GM23248 (cell line): ENCODE measurements at places on chromosomes 1 and 21. TPM values are rescaled to one million over a fixed set of nuclear protein-coding genes. Genes with fewer than 3 reads are reported as not detected.

The INAVA gene
- polyA plus RNA-seq, result not detected in 2 replicates

The SPRR3 gene
- not detected in 2 replicates for polyA plus RNA-seq

The CNKSR1 gene
- 0.10 TPM in 1 of 2 replicates, not detected in the other for polyA plus RNA-seq

The RAD54L gene
- 4.4 and 4.9 TPM in 2 replicates for polyA plus RNA-seq

DNA sequence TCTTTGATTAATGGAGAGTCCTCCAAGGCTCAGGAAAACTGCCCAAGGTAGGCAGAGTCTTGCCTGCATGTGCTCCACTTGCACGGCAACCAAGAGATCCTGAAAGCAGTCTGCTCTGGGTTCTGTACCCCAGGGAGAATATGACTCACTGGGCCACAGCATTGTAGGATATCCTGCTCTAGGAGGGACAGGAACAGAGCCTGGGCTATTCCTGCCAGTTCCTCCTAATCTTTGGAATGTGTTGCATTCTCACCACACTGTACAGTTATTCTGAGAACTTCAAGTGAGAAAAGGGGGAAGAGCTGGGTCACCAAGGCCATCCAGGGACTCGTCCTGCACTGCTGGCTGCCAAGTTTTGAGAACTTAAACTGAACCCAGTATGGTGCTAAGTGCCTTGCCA lies 278.5 kb downstream of the MATN1 start:
- no peak overlapping the region for H3K4me3 ChIP-seq
- DNase-seq, result no peak
- H3K4me1 ChIP-seq, result no peaks in the 10 kb centered on the region
- no peaks in the 10 kb centered on the region; the same call in 1 of the 2 replicates for H3K27me3 ChIP-seq

DNA sequence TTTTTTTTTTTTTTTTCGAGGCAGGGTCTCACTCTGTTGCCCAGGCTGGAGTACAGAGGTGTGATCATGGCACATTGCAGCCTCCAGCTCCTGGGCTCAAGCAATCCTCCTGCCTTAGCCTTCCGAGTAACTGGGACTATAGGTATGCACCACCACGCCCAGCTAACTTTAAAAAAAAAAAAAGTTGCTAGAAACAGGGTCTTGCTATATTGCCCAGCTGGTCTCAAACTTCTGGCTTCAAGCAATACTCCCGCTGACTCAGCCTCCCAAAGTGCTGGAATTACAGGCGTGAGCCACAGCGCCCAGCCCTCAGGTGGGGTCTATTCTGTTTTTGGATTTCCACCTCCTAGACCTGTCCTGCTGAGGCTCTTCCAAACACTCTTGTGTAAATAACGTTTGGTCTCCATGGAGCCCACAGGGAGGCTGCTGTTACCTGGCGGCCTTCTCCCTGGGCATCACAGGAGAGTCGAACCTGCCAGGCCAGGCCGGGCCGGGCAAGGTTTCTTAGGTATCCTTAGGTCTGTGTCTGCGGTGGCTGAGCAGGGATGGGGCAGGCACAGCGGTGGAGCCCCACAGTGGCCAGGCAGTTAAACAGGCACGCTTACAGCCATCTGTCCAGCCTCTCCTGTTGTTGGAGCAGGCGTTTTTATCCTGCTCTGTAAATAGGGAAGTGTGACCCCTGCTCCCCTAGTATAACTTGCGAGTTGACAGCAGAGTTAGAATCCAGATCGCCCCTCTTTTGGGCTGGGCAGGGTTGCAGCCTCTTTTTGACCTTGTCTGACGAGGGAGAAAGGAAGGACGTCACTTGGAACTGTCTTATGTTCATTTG lies 18.8 kb downstream of the PLEKHM2 start:
- H3K36me3 ChIP-seq, result no peaks in the 10 kb centered on the region
- peak; percentile 42 for DNase-seq
- H3K27me3 ChIP-seq, result no peaks in the 10 kb centered on the region
- peak overlapping the region; percentile 96 for H3K27ac ChIP-seq
- peak overlapping the region; percentile 49 for H3K4me3 ChIP-seq

DNA sequence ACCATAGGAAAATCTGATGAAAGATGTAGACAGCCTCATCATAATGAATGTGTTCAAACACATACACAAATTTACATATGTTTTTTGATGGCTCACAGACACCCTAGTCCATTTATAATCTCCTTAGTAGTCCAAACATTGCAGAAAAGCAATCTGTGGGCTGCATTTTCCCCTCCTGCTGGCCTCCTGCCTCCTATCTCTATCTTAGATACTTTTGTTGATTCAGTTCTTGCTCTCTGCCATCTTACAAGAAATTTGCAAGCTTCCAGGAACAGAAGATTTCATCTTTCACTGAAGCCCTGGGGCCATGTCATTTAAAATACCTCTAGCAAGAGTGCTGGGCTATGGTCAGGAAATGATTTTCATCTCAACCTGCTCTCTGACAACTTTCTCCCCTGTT lies 50.6 kb downstream of the DUSP10 start:
- H3K27me3 ChIP-seq, result no peaks in the 10 kb centered on the region
- peaks cover 17% of the 10 kb centered on the region for H3K4me1 ChIP-seq
- no peak overlapping the region for H3K4me3 ChIP-seq
- no peak for DNase-seq
- H3K27ac ChIP-seq, result no peak overlapping the region
- no peaks in the 10 kb centered on the region for H3K36me3 ChIP-seq

DNA sequence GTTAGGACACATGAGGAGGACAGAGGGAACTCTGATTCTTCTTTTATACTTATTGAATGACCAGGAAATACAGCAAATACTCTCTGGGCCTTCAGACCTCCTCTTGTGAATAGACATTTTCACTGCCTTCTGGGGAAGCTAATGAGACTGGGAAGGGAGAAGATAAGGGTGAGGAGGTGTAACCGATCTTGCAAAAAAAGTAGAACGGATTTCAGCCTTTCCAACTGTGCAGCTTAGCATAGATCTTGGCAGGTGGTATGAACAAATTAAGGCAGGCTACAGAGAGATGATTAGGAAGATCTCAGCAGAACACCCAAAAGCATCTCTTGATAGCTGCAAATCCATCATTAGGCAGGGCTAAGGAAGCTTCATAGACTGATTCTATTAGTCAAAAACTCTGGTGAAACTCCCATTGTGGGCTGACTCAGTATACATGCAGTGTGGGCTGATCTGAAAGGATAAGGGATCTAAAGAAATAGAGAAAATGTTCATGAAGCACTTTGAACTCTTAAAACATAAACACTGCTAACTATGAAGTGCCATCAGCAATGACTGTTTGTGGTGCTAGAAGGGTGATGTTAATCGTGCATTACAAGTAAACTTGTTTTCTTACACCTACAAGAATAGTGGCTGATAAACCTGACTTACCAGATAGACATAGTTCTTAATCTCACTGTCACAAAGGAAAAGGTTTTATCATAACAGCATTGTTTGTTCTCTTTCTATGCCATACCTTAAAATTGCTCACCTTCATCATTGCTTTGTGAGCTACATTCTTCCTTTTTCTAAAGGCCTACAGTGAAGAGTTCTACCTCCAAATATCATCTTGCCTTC lies 85.5 kb upstream of the PALMD start:
- no peak overlapping the region for H3K27ac ChIP-seq
- H3K4me1 ChIP-seq, result peaks cover 21% of the 10 kb centered on the region
- H3K36me3 ChIP-seq, result no peaks in the 10 kb centered on the region
- no peaks in the 10 kb centered on the region for H3K27me3 ChIP-seq
- DNase-seq, result no peak

DNA sequence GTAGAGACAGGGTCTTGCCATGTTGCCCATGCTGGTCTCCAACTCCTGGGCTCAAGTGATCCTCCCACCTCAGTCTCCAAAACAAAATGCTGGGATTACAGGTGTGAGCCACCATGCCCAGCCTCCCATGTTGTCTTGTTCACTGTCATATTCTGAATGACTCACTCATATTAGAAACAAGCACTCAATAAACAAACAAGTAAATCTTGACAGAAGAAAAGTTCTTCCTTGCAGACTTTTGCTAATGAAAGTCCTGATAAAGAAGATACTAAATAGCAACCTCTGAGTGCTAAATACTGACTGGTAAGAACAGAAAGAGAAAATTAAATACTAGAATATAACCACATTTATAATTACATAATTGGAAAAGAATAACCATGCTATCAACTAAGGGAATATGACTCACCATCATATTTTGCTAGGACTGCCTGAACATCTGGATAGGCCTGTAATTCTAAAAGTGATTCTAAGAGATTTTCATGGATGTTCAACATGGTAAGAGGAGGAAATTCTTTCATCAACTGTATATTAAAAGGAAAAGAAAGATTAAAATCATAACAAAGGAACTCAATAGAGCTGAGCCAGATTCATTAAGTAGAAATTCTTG lies 37.3 kb downstream of the ST7L start:
- peaks cover 9% of the 10 kb centered on the region for H3K4me1 ChIP-seq
- peaks cover 21% of the 10 kb centered on the region for H3K36me3 ChIP-seq
- H3K27ac ChIP-seq, result no peak overlapping the region

DNA sequence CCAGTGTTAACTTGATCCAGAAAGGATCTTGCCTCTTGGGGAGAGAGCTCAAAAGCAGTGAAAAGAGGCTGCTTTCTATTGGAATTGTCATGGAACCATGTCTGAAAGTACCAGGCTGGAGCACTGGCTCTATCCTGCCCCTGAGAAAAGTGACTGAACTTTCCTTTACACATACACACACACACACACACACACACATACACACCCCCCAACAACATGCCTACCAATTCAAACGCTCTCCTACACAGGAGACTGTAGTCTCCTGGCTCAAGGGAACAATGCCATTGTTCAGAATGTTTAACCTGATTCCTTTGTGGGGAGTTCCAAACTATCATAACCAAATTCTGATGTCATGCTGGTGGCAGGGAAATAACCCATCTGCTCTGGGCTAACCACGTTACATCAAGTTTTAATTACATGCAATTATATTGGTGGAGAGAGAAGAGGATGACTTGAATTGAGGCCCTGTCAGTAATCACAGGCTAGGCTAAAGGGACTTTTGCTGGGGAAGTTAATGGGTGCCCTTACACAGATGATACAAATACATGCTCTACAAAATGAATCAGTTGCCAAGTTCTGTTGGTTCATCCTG lies 52.3 kb upstream of the DUSP10 start:
- no peak overlapping the region for H3K27ac ChIP-seq
- H3K36me3 ChIP-seq, result no peaks in the 10 kb centered on the region
- DNase-seq, result peak; percentile 22
- H3K4me1 ChIP-seq, result no peaks in the 10 kb centered on the region; the same call in 1 of the 2 replicates
- H3K4me3 ChIP-seq, result no peak overlapping the region
- no peaks in the 10 kb centered on the region for H3K27me3 ChIP-seq

DNA sequence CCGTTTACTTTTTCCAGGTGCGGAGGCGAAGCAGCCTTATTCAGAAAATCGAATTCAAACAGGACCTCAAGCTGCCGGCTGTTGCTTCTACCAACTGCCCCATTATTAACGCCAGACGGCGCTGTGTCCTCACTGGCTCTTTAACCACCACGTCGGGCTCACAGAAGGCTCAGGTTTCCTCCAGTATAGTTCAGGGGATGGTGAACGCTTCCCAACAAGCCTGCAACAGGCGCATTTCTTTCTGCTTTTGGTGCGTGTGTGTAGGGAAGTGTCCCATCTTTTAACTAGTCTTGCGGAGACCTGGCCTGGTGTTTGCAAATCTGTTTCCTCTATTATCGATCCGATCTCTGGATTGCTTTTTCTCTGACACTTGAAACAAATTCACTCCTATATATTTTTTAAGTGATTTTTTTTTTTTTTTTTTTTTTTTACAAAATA lies 791 bp upstream of the STUM start:
- peak; percentile 93 for DNase-seq
- no peak overlapping the region for H3K27ac ChIP-seq
- H3K4me3 ChIP-seq, result no peak overlapping the region
- H3K36me3 ChIP-seq, result no peaks in the 10 kb centered on the region

GRCh38 chr1:86464819-86465218 lies 3.9 kb upstream of the CLCA1 start:
- no peak for DNase-seq
- H3K4me3 ChIP-seq, result no peak overlapping the region
- no peaks in the 10 kb centered on the region for H3K27me3 ChIP-seq
- H3K36me3 ChIP-seq, result no peaks in the 10 kb centered on the region

DNA sequence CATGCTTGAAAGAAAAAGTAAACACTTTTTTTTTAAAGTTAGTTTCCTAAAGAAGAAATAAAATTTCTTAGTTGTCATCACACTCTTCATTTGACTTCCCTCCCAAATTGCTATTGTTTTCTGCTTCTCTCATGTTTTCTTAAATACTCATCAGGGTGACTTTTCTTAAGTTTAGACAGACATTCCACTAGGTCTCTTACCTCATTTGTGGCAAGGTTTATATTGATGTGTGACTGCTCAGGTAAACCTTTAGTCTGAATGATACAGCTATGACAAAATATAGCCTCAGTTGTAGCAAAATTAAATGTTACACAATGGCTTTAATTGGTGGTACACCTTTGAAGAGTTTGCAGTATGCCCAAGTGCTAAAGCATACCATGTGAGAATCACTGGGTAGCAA lies 78.6 kb downstream of the ATF6 start:
- no peak overlapping the region for H3K4me3 ChIP-seq
- H3K27ac ChIP-seq, result no peak overlapping the region
- DNase-seq, result no peak
- no peaks in the 10 kb centered on the region for H3K27me3 ChIP-seq
- peaks cover 3% of the 10 kb centered on the region; the same call in 1 of the 2 replicates for H3K36me3 ChIP-seq

DNA sequence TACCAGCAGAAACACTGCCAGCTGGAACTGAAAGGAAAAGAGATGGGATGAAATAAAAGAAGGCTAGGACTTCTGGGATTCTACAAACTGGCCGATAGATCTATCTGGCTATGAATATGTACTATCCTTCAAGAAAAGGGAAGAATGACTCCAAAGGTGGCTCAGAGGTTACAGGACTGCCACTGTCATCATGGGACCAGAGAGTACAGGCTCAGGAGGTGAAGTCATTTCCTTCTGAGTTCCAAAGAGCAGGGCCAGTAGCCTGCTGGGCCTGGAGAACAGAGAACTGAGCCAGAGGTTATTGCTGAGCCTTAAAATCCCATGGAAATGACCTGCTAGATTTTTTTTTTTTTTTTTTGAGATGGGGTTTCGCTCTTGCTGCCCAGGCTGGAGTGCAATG lies 27.6 kb downstream of the ZNF496 start:
- DNase-seq, result no peak
- no peaks in the 10 kb centered on the region for H3K27me3 ChIP-seq
- no peaks in the 10 kb centered on the region; the same call in 1 of the 2 replicates for H3K36me3 ChIP-seq
- H3K4me3 ChIP-seq, result no peak overlapping the region

DNA sequence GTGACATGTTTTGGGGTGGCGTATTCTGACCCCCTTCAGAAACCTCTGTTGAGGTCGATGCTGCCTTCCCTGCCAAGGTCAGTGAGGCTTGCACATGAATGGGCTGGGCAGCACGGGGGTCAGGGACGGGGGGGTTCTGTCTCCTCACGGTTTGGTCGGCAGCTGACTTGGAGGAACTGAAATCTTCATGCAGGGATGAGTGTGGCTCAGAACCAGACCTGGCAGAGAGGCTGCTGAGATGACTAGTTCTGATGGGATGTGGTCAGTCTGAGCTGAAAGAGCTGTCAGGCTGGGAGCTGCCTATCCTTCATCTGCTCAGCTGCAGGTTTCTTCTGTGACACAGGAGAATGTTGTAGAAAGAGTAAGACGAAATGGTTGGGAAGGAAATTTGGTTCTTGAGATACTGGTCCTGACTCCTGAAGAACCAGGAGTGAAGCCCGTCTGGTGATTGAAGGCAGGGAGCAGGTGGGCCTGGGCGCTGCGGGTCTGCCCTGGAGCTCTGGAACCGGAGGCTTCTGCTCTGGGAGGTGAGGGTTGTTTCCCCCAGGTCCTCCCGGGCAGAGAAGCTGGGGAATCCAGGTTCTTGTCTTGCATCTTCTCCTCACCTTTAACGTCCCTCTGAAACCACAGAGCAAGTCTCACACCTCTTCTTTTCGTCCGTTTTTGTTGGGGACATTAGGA lies 3.3 kb downstream of the SLX9 start:
- H3K27me3 ChIP-seq, result no peaks in the 10 kb centered on the region
- peaks cover 15% of the 10 kb centered on the region for H3K4me1 ChIP-seq
- H3K27ac ChIP-seq, result no peak overlapping the region
- DNase-seq, result peak; percentile 39
- no peak overlapping the region for H3K4me3 ChIP-seq
